ENCODE measurements at places on chromosomes 2 and 18.
A peak's percentile ranks its signal among the peaks of the same experiment; 100 is the strongest.

DNA sequence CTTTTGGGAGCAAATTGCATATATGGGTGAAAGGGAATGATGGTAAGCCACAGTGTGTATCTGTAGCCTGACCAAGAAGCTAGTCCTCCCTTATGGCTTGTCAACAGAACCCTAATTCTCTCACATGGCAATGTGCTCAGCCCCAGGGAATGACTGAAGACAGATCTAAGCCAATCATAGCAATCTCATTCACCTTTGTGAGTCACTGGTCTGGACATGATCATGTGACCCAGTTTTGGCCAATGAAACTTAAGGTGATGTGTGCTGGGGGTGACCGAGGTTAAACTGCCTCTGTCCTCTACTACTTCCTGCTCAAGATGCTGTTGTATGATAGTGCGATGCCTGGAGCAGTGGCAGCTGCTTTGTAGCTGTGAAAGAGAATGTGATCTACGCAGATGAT lies 491.2 kb upstream of the HS6ST1 start:
- DNase-seq = no peak

- no peak for DNase-seq
Measured at GRCh38 chr2:231099918-231100317, 24.9 kb downstream of the HTR2B start.

GRCh38 chr2:176124947-176125771 lies 2.6 kb downstream of the HOXD9 start:
- DNase-seq = no peak

DNA sequence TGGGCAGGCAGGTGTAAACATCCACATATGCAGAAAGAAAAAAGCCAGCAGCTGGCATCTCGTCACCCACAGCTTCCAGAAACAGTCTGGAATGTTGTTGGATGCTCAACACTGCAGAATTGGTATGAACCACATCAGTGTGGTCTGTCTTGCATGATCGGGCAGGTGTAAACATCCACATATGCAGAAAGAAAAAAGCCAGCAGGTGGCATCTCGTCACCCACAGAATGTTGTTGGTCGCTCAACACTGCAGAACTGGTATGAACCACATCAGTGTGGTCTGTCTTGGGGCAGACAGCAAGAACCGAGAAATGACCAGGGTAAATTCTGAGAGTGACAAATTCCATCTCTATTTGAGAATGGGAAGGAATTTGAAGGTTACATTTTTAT lies 39.6 kb downstream of the DOCK10 start:
- peak; percentile 31 for DNase-seq

DNA sequence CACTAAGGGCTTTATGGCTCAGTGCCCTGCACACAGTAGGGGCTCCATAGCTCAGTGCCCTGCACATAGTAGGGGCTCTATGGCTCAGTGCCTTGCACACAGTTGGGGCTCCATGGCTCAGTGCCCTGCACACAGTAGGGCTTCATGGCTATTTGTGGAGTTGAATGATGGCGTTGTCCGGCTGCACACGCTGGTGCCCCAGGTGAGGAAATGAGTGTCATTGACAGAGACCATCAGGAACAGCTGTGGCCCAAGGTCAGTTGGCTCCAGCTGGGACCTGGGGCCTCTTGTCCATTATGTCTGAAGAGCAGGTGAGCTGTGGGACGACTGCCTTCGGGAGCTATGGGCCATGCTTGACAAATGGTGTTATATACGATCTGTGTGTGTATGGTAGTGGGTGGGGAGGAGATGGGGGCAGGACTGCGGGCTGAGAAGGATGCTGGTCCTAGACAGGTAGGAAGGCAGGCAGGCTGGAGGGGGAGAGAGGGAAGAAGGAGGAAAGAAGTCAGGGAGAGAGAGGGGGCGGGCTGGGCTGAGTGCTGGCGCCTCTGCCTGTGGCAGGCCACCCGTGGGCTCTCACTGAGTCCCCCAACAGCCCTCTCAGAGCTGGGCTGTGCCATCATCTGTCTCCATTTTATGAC lies 130.6 kb downstream of the CLIP4 start:
- no peak for DNase-seq

DNA sequence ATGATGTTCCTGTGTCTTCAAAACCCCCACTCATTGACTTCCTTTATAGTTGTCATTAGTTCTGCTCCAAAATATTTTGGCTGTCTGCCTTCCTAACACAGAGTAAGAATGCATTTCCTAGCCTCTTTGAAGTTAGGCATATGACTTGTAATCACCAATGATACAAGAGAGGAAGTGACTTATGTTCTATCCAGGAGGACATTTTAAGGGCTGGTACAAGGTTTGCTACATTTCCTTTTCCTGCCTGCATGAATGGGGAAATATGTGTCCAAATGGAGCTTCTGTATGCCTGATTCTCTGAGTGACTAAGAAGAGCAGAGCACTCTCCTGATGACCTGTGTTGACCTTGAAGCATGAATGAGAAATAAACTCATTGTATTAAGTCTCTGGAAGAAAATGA lies 115.1 kb downstream of the PLCL1 start:
- DNase-seq = no peak

GRCh38 chr2:173955004-173955403 lies 10.2 kb downstream of the SP3 start:
- DNase-seq = no peak

DNA sequence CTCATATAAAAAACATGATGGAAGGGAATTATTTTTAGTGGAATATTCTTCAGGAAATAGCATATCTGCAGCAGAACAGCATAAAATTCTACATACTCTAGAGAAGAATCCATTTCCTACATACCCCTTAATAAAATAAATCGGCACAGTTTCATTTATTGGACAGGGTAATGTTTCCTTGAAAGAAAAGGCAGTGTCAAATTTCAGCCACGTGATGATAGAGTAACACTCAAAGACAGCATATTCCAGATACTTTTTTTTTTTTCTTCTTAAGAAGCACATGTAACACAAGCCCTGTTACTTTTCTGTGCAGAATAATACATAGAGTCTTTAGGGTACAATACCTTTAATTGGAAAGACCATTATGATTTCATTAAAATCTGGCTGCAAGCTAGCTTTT lies 204.4 kb downstream of the SRBD1 start:
- DNase-seq = no peak

Data from stimulated activated naive CD4-positive, alpha-beta T cell (primary cell).